Nucleus accumbens (tissue), 56 donors: ENCODE measurements at places on chromosomes 7 and 10.

GRCh38 chr7:149050941-149051340 is 22.6 kb upstream of the PDIA4 start:
- DNase-seq = no peak

DNA sequence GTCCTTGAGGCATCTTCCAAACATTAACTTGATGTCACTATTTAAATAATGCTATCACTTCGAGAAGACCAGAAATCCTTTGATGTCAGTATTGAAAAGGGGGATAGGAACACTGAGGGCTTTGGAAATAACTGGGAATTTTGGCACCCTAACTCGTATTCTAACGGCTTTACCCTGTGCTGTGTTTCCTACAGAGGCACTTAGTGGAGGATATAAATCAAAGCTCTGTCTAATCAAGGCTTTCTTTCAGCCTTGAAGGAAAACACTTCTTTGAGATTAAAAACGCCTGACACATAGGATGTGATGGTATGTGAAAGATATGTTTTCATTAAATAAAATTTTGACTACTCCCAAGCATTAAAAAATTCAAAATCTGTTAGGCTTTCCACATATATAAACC is 62.3 kb downstream of the CREB5 start:
- DNase-seq = no peak

GRCh38 chr7:38881947-38882684 is 26.9 kb downstream of the VPS41 start:
- no peak for DNase-seq

- no peak for DNase-seq
These were observed 5.5 kb upstream of the SLC25A13 start for GRCh38 chr7:96327429-96327828.

GRCh38 chr10:112809736-112810135 is 140.3 kb upstream of the TCF7L2 start:
- no peak for DNase-seq

GRCh38 chr10:44973323-44974081 is 5.1 kb downstream of the DEPP1 start:
- no peak for DNase-seq

DNA sequence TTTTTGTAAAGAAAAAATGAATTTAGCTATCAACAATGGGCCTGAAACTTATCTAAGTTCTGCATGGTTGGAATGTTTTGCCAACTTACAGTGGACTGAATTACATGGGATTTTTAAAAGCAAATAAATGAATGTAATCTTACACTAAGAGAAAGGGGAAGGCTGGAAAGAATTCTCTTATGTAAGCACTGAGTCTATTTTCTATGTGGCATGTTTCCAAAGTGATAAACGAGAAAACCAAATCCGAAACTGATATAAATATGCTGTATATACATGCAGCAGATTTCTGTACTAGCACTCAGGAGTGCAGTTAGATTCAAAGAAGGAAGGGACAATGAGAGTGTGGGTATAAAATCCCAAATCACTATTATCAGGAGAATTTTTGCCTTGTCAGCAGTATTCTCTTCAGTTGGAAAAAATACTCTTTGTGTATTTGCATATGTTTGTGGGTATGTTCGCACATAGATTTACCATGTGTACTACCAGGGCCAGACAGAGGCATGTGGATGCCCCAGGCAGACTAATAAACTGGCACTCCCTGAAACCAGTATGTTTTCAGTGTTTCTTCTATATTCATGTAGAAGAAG is 334.3 kb upstream of the SEMA3D start:
- no peak for DNase-seq

GRCh38 chr10:79608505-79609375 is 2.0 kb upstream of the SFTPA1 start:
- no peak for DNase-seq

DNA sequence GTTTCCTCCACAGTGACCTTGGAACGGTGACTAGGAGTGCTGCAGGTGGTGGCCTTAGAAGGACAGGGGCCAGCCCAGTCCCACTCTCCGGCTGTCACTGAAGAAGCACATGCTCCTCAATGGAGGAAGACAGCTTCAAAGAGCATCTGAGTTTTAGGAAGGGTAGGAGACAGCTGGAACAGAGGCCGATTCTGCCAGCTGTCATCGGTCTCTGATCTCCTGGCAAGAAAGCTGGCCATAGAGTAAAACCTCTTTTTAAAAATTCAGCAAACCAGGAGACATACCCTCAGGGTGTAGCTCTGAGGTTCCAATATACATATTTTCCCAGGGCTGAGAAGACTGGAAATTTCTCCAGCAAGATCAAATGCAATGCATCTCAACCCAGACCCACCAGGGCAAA is 55.9 kb downstream of the KCNMA1 start:
- DNase-seq = no peak

DNA sequence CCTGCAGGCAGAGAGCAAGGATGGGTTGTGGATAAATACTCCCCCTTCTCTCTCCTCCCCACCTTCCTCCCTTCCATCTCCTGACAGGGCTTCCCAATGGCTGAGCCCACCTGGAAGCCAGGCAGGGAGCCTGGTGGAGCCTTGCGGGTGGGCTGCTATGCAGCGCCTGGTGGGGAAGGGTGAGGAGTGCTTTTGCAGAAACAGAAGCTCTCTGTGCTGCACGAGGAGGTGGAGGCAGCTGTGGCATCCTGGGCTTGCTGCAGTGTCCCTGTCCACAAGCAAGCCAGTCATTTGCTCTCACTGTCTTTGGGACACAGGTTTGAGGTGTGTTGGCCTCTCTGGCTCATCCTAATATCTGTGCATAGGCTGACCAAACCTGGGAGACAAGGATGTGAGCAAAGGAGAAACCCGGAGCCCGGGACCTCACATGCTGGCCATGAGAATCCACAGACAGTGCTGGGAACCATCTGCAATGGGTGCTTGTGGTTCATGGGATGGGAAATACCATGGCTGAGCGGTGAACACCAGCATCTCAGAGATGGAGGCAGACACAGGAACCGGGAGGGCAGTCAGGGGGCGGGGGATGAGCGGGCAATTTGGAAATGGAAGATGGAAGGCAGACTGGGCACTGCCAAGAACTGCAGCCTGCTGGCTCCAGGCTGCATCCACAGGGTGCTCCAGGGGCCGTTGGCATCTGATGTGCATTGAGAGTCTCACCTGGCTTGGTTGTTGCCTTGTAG is 364.2 kb downstream of the GLRX3 start:
- no peak for DNase-seq
